ENCODE measurements at places on chromosomes 16 and 17.

- DNase-seq = no peak
These were observed 699 bp upstream of the MAP1LC3B start for GRCh38 chr16:87391324-87391949.

GRCh38 chr17:58587713-58588117 lies 73.3 kb upstream of the MTMR4 start:
- peak; percentile 69 for DNase-seq

DNA sequence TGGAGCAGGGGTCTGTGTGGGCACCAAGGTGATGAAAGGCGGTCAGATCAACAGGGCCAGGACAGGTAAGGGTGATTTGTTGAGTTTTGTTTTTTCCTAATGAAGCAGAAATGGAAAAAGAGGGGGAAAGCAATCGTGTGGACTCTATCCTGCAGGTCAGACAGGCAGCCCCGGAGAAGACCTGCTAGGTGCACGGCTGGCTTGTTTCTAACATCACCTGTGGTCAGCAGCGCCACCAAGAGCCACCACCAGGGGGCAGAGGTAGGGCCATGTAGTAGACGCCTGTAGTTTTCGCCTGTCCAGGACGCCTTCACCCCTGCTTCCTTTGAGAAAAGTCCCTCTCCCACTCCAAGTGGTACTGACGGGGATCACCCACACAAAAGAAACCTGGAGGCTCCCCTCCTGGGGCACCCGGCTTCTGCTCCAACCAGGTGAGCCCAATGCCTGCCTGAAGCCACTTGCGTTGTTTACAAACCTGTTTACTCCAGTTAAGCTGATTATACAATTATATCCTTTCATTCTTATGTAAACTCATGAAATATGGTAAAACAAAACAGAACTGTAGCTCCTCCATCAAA lies 54.2 kb upstream of the SEC14L1 start:
- peak; percentile 90 for DNase-seq

DNA sequence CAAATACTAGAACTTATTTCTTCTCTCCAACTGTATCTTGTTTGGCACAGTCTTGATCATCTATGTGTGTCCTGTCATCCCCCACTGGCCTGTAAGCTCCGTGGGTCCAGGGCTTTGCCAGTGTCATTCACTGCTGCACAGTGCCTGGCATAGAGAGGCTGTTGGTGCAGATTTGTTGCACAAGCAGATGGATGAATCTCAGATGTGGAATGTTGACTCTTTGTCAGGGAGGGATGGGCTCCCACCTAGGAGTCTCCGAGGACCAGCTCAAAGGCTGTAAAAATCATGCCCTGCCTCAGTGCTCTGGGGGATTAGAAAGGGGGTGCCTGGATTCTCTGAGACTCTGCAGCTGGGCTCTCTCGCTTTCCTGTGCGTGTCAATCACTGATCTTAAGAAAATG lies 60.6 kb downstream of the RAB11FIP4 start:
- DNase-seq = no peak

- DNase-seq = no peak
These were observed 159.0 kb downstream of the RAB11FIP4 start for GRCh38 chr17:31550389-31551056.

DNA sequence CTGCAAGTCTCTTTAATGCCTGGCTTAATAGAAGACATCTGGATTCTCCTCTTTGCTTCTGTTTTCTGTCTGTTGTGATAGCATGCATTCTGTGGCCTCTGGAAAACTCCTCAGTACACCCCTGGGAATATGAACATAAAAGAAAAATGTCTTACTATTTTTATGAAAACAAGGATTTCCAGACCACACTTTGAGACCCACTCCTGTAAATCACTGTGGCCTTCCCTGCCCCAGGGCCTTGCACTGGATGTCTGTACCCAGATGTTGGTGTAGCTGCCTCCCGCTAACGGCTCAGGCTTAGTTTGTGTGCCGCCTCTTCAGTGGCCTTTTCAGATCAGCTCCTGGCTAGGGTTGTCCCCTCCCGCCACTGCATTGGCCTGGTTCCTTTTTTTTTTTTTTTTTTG lies 126.6 kb downstream of the SOCS1 start:
- no peak for DNase-seq

- no peak for DNase-seq
These were observed 7.1 kb downstream of the ASPA start for GRCh38 chr17:3482852-3483251.

DNA sequence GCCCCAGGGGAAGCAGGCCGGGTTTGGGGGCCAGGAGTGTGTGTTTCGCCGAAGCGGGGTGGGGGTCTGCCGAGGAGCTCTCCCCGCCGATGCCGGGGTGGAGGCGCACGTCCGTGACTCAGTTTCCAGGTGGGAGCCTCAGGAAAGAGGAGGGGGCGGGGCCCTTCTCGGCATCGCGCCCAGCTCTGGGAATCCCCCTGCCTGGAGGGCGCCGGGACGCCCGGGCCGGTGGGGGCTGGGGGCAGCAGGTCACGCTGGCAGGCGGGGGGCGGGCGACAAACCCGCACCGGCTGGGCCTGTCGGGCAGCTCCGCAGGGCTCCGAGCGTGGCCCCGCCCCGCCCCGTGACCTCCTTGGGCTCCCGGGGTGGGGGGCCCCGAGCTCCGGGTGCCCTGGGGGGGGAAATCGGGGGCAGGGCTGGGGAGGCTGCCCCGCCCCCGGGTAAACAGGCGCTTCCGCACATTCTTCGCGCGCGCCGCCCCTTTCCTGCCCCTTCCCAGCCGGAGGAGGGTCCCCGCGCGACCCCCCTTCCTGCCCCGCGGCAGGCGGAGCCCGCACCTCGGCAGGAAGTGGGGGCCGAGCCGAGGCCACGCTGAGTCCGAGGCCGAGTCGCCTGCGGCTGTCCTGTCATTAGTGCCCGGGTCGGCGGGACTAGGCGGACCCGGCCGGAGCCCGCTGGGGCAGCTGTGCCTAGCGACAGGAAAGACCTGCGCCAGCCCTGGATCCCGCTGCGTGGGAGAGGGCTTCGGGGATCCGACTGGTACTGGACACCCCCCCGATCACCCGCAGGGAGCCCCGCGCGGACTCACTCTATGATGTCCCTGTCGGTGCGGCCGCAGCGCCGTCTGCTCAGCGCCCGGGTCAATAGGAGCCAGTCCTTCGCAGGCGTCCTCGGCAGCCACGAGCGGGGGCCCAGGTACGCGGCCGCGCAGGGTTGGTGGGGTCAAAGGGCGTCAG lies 9.3 kb downstream of the RIPOR1 start:
- DNase-seq = peak; percentile 42

DNA sequence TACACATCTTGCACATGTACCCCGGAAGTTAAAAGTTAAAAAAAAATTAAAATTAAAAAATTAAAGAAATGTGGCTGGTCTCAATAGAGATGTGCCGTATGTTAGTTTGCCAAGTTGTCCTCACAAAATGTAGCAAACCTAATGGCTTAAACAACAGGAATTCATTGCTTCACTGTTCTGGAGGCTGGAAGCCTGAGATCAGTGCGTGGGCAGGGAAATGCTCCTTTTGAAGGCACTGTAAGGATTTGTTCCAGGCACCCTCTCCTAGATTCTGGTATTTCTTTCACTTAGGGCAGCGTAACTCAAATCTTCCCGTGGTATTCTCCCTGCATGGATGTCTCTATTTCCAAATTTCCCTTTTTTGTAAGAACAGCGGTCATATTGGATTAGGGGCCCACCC lies 32.7 kb upstream of the MON1B start:
- no peak for DNase-seq

DNA sequence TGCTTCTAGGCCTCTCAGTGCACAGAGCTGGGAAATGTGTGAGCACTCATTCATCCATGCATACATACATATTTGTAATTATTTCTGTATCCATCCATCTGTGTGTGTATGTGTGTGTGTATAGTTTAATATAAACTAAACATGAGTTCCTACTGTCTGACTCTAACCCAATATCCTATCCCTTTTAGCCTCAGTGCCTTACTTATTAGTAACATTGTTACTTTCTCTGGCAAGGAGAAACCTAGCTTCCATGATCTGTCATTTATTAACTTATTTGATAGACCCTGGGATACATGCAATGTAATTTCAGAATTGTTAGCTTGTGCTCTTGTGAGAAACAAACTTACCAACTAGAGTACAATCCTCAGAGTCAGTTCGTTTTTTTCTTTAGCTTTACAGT lies 59.0 kb upstream of the WSCD1 start:
- no peak for DNase-seq

DNA sequence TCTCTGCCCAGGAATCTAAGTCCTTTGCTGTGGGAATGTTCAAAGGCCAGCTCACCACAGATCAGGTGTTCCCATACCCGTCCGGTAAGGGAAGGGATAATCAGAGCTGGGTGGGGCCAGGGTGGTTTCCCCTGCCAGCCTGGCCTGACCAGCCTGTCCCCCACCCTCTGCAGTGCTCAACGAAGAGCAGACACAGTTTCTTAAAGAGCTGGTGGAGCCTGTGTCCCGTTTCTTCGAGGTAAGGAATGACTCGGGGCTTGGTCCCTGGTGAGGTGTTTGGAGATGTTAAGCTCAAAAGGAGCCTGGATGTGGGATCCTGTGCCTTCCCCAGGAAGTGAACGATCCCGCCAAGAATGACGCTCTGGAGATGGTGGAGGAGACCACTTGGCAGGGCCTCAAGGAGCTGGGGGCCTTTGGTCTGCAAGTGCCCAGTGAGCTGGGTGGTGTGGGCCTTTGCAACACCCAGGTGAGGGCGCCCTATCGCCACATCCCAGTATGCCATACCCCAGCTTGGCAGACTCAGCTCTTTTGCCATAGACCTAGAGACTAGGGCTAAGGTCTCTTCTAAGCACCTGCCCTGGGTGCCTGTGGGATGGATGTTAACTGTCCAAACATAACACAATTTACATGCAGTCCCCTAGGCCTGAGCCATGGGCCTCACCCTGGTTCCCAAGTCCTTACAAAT lies 997 bp downstream of the ACADVL start:
- peak; percentile 79 for DNase-seq

- DNase-seq = no peak
These were observed 112.7 kb downstream of the NPIPB5 start for GRCh38 chr16:22623351-22623781.

DNA sequence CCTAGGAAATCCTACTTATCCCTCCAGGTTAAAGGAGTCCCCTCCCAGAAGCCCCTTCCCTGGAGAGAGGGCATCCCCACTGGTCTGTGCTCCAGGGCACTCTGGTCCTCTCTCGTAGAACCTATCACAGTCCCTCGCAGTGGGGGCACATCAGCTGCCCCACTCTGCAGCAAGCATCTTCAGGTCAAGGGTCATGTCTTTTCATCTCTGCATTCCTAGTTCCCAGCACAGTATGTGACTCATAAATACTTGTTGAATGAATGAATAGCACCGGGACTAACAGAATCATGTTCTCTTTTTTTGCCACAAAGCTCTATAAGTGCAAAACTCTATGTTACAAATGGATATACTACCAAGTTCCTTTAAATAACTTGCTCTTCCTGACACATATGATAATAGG lies 36.0 kb downstream of the RNF157 start:
- no peak for DNase-seq

DNA sequence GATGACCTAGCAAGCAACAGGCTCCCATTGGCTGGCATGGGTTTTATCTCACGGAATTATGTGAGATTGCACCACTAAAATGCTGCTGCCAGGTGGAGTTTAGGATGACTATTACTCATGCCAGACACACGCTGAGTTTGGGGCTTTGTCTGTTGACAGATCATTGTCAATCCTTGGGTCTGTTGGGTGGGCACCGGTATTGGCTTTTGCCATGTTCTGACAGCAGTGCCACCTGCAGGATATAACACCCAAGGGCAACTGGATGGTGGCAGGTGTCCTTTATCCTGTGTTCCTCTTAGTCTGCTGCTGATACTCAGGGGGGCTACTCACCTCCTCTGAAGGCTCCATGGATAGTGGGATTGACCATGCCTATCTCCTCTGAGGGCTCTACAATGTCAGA lies 221.6 kb upstream of the DYNLRB2 start:
- DNase-seq = no peak

GRCh38 chr17:58219789-58220183 lies 731 bp upstream of the MKS1 start:
- DNase-seq = no peak

- no peak for DNase-seq
These were observed 63.7 kb upstream of the SHISA6 start for GRCh38 chr17:11177340-11177739.

DNA sequence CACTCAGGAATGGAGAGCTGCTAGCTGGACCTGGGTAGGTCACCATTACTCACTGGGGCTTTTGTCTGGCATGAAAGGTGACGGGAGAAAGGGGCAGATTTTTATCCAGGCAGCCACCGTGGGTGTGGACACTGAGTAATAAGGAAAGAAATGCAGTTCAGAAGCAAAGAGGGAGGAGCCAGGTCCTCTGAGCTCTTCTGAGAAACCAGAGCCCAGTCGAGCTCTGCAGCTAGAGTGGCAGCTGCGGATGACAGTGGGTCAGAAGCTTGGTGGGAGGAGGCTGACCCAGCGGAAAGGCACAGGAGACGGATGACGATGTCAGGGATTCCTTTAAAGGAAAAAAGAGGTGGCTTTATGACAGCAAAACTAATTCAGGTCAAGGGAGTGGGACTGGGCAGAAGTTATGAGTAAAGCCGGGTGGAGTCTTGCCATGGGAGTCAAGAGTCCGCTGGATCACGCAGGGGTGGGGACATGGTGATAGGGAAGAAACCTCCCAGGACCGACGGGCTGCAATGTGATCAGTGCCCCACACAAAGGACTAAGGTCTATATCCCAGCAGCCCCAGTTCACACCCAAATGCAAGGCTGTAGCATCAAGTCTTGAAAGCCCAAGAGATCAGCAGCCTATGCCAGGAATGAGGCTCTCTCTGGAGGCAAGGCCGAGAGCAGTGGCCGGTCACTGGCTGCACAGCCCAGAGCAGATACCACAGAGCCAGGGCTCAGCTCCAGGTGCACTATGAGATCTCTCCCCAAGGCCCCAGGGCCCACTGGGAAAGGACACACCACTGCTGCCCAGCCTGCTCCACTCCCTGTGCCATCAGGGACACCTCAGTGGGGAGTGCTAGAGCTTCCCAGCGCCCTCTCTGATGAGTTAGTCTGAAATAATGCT lies 6.3 kb upstream of the MNT start:
- peak; percentile 44 for DNase-seq

- no peak for DNase-seq
These were observed 55.4 kb upstream of the NLK start for GRCh38 chr17:27986805-27987684.

GRCh38 chr17:72833128-72833765 lies 259.2 kb downstream of the SLC39A11 start:
- DNase-seq = no peak

- DNase-seq = no peak
These were observed 33.6 kb downstream of the MEOX1 start for GRCh38 chr17:43628089-43628650.

Measured in activated CD4-positive, alpha-beta T cell treated with anti-CD3 and anti-CD28 coated beads, Interleukin-2, Interleukin-6, amounts not matched to agents 100 ng/mL and 50 ng/mL, durations not matched to agents 16 hours and 8 hours (primary cell).